AG20443 (cell line): ENCODE measurements at places on chromosomes 2 and 18.

DNA sequence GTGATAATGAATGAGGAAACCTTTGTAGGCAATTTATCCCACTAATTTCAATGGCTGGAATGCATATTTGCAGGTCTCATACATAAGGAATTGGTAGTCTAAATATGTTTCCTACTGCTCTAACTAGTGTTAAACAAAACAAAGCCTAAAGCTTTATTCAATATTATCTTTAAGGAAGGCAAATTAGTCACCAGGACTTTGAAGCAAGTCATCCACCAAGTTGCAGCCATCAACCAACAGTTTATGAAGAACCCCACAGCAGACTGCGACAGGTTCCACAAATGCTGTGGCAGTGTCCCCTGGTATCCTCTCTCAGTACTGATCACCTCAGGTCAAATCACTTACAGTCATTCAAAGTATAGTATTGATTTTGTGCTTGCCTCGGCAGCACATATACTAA, 181.5 kb upstream of the ZFP36L2 start:
- no peak for DNase-seq

DNA sequence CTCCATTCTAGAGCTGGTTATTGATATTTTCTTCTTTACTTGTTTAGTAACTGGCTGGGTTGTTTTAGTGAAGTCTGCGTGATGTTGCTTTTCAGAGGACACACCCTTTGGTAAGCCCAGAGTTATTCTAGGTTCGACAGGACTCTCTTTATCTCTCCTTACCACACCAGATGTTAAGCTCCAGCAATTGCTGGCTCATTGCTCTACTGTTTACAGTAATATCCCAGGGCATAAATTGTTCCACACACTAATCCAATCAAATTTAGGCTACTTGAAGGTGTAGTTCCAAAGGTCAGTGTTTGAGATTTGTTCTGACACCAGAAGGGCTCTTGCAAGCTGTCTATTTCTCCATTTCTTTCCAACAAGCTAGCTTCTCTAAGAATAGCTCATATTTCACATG, 506.6 kb downstream of the NR4A2 start:
- DNase-seq = no peak

GRCh38 chr2:39929531-39929930, 150.5 kb upstream of the THUMPD2 start:
- DNase-seq = no peak

DNA sequence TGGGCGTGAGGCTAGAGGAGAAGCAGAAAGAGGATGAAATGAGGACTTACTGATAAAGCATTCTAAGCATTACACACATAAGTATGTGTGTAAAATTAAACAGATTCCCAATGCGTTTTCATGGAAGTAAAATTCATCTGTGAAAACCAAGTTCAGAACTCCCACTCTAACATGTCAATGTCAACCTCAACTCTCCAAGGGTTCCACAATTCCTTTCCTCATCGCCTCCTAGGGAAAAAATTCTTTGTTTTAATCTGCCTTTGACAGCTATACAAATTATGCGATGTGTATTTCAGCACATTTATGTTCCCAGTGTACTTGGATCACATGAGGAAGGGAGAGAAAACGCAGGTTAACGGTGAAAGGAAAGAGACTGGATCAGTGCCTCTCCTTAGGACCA, 76.6 kb downstream of the CLIP4 start:
- no peak for DNase-seq

DNA sequence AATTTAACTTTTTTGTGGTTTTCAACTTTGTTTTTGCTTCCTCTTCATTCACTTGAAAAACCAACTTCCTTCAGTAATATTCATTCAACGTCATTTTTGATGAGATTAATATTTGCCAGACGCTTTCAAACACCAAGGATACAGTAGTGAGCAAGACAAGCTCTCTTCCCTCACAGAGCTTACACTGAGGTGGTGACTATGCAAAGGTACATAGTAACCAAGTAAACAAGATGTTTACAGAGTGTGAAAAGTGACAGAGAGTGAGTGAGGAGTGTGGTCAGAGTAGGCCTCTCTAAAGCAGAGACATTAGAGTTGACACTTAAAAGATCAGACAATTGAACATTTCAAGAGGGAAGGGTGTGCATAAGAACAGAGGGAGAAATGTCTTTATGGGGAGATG, 155.5 kb downstream of the TMEM247 start:
- DNase-seq = no peak

- DNase-seq = peak; percentile 63
These were observed 86.7 kb downstream of the C18orf54 start for GRCh38 chr18:54444319-54444914.

DNA sequence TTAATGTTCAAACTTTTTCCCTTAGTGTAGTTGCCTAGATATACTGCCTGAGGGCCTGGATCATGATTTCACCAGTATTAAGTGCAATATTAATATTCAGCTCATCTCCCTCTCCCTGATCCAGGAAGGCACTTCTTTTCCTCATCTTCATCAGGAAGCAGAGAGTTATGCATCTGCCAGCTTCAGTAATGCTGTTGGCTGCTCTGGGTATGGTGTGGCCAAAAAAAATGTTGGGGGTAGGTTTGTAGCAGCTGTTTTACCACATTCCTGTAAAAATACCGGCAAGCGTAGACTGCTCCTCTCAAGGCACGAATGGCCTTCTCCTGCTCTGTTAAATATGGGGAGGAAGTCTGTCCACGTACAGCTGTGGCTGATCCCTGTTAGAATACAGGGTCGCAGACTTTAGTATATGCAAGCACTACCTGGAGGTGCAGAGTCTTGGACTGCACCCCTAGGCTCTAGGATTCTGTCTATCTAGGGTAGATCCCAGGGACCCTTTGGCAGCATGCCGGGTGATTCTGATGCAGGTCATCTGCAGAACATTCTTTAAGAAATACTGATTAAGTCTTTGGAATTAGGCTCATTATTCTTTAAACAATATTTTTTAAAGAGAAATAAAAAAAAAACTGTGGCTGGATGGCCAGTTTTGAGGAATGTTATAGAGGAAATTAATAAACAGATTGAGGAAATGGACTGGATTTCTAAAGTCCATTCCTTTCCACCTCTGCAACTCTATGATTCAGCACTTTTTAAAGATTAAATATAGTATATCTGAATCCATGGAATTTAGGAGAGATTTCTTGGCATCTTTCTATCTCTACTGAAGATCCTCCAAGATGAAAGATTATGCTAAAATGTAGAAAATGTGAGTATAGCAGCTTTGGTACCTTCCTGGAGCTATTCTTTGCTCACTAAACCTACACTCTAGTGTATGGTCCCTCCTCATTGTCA, 21.0 kb upstream of the GLS start:
- peak; percentile 51 for DNase-seq

DNA sequence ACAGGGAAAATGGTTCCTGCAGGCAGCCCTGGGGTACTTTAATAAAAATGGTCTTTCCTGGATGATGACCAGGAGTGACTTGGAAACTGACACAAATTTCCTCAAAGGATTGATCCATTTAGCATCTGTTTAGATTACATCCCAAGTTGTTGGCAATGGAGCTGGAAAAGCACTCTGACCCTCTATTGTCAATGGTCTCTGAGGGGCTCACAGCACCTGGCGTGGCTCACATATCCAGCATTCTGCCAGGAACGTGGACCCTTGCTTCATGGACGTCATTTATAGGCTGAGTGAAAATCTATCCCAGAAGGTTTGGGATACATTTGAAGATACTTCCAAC, 43.8 kb downstream of the SERTAD2 start:
- DNase-seq = no peak

GRCh38 chr2:191994749-191995148, 147.9 kb upstream of the CAVIN2 start:
- DNase-seq = no peak

GRCh38 chr2:80302314-80303005, 2.1 kb downstream of the LRRTM1 start:
- no peak for DNase-seq

DNA sequence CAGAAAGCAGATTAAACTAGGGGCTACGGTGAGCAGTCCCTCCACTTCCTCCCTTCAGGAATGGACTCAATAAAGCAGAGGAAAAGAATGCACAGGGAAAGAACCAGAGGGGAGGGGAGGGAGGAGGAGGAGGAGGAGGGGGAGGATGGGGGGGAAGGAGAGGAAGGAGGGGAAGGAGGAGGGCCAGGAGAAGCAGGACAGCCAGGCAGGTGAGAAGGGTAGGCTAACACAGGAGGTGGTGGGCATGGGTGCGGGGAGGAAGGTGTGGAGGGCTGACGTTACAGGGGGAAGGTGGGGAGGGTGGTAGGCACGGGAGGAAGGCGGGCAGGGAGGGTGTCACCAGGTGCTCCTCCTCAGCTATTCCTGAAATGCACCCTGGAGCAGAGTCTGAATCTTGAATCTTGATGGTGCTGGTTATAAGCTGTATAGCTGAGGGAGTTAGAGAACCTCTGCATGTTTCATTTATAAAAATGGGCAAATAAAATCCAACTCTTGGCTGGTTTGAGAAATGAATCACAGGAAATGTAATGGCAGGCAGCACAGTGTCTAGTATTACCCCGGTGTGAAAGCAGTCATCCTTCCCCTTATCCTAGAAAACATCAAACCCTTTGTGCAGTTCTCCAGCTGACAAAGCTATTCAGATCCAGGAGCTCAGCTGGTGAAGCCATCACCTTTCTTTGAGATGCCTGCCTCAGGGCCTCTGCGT, 3.4 kb downstream of the TMEM18 start:
- peak; percentile 43 for DNase-seq

GRCh38 chr2:113877711-113878598, 11.9 kb upstream of the ACTR3 start:
- peak; percentile 49 for DNase-seq

DNA sequence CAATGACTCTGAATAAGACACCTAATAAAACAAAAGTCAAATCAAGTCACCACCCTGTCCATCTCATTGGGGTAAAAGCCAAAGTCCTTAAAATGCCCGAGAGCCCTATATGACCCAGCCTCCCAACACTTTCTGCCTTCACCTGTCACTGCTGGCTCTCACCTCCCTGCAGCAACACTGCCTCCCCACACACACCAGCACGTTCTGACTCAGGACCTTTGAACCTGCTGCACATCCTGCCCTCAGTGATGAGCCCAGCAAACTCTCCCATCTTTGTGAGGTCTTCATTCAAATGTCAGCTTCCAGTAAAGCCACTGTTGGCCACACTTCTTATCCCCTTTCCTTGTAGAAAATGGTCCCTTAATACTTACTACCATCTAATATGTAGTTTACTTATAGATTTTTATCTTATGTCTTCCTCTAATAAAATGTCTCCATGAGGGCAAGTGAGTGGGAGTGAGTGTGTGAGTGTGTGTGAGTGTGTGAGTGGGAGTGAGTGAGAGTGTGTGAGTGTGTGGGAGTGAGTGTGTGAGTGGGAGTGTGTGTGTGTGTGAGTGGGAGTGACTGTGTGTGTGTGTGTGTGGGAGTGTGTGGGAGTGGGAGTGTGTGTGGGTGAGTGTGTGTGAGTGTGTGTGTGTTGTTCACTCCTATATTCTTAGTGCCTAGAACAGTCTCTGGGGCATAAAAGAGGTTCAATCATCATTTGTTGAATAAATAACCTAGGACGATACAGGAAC, 504.7 kb downstream of the EIPR1 start:
- DNase-seq = no peak
